ENCODE measurements at places on chromosomes 3 and 15. TPM values are rescaled to one million over a fixed set of nuclear protein-coding genes. Genes with fewer than 3 reads are reported as not detected.

- no peak for DNase-seq
These were observed 23.7 kb downstream of the P3H2 start for GRCh38 chr3:190097025-190097424.

DNA sequence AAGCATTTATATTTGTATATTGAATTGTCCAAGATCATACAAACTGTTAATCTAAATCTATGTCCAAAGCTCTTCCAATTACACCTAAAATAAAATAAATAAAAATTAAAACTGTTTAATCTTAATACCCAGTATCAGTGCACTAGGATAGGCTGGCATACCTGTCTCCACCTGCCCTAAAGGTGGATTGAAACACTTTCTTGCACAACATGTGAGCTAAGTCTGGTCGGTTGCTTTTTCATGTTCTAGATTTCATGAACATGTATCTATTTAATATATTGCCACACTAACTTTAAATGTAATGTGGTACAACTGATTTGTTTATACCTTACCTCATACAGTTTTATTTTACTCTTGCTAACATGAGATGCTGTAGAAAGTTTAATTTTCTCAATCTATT is 193.0 kb downstream of the VGLL3 start:
- DNase-seq = no peak

- DNase-seq = no peak
These were observed 41.5 kb downstream of the TBC1D2B start for GRCh38 chr15:78035861-78036476.

The LMAN1L gene
- total RNA-seq = 0.35 TPM

The SLC28A2 gene
- not detected for total RNA-seq

The CYP8B1 gene
- total RNA-seq = not detected

All from mesothelial cell of epicardium (in vitro differentiated cells).